ENCODE measurements at places on chromosomes 13 and 19.

DNA sequence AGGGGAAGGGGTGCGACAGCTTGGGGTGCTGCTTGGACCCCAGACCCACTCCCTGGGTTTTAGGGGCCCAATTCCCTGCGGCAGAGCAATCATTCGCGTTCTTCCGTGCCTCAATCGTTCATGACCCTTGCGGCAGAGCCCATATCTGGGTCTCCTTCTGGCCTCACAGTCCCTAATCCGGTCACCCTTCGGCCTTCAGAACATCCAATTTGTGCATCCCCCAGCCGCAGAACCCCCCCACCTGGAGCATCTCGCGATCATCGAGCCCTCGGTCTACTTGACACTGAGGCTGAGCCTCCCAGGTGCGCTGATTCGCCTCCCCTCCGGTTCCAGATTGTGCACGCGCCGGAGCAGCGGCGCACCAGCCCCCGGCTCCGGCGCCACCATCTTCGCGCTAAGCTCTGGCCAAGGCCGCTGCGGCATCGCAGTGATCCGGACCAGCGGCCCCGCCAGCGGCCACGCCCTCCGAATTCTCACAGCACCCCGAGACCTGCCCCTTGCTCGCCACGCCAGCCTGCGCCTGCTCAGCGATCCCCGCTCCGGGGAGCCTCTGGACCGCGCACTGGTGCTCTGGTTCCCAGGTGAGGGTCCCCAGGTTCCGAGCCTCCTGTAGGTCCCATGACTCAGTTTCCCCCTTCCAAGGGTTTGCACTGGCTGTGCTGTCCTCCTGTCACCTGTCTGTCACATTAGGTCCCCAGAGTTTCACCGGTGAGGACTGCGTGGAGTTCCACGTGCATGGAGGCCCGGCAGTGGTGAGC is 501 bp downstream of the GTPBP3 start:
- no peak for DNase-seq

- DNase-seq = peak; percentile 75
Measured at GRCh38 chr13:40205771-40206240, 460.6 kb downstream of the FOXO1 start.

DNA sequence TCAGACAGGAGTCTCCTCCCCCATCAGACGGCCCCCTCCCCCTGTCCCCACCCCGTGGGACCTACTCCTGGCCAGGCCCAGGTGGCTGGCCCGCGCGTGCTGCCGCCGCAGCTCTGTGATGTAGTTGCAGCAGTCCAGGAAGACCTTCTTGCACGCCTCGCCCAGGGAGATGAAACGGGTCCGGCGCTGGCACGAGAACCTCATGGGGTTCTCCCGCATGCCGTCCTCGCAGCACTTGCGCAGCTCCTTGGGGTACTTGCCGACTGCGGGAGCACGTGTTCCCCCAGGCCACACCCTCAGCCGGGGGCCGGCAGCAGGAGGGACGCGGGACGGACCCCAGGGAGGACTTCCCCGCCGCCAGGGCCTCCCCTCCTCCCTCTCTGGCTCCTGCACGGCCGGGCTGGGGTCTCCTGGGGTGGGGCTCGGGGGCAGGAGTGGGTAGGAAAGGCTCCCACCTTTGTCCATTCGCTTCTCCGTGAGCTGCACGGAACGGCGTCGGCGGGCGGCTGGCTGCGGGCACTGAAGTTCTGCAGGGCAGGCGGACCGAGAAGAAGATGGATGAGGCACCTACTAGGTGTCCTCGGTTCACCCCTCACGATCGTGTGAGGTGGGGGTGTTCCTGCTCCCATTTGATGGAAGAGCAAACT is 13.3 kb downstream of the C3 start:
- DNase-seq = no peak

- no peak for DNase-seq
Measured at GRCh38 chr19:53172889-53173288, 14.0 kb upstream of the ZNF347 start.

- DNase-seq = no peak
Measured at GRCh38 chr13:107124129-107124718, 556.3 kb upstream of the ARGLU1 start.

DNA sequence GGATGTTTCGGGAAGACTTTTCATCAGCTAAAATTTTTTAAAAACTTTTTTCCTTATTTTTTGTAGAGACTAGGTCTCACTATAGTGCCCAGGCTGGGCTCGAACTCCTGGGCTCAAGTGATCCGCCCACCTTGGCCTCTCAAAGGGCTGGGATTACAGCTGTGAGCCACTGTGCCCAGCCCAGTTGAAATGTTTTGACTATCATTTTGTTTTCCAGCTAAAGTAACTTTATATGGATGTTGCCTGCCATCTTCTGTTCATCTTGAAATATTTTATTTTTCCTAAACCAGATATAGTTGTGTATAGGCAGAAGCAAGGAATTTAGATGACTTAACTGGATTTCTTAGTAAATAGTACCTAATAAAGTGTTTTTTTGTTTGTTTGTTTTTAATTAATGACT is 7.0 kb downstream of the CAB39L start:
- no peak for DNase-seq

GRCh38 chr13:87872813-87873212 is 201.6 kb downstream of the SLITRK5 start:
- DNase-seq = no peak

DNA sequence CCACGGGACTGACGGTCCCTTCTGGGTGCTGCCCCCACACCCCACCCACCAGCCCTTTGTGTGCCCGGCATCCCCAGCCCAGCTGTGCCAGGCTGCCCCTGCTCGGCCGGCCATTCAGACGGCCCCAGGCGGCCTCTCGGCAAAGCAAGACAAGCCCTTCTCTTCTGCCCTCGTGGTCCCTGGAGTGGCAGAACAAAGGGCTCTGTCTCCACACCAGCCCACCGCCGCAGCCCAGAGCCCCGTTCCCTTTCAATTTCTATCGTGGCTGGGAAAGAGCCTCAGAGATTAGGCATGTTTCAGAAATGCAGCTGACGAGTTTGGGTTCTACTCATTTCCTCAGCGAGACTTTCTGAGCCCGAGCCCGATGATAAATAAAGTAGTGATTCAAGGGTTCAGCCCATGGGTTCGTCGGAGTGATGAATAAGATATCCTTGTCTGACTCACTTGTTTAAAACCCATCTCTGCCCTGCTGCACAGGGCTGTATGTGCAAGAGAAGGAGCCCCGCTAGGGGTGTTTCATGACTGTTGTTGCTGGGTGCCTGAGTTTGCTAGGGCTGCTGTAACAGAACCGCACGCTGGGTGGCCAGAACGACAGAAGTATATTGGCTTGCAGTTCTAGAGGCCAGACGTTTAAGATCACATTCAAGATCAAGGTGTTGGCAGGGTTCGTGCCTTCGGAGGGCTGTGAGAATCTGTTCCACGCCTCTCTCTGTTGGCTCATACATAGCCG is 4.3 kb downstream of the MYO9B start:
- DNase-seq = peak; percentile 66

DNA sequence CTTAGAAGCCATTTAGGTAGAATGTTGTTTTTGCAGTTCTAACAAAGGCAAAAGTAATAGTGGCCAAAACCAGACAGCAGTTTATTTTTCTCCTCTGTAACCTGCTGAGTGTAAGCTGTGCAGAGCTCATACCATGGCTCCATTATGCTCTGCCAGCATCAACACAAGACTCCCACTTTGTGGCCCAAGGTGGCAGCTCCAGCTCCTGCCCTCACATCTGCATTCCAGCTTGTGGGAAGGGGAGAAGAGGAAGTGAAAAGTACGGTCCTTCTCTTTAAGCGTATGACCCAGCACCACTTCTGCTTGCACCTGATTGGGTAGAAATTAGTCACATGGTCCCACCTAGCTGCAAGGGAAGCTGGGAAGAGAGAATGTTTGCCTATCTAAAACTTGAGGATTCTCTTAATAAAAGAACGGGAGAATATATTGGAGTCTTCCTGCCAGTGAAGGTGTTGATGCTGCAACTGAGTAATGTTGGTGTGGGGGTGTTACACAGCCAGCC is 19.2 kb downstream of the ADGRE1 start:
- DNase-seq = no peak

DNA sequence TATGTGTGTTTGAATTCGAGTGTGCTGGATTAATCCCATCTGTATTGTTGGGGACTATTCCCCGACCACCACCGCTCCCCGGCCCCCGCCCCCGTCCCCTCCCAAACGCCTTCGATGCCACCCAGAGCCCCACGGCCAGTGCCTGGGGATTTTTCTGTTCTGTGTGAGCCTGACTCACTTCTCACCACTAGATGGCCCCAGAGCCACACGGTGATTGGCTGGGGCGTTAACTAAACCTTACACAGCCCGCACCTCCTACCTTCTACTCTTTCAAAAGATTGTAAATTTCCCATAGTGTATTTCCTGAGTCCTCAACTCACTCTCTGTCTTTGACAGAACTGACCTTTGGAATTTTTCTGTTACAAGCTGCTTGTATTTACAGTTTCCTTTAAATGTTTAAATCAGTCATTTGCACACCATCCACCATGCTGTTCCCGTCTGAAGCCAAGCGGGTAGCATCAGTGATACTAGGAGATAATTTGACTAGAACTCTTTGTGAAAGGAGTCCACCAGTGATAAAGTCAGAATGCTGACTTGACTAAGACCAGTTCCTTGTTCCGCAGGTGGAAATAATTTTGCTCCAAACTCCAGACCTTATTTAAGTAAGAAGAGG is 61.4 kb downstream of the RFX2 start:
- peak; percentile 53 for DNase-seq

DNA sequence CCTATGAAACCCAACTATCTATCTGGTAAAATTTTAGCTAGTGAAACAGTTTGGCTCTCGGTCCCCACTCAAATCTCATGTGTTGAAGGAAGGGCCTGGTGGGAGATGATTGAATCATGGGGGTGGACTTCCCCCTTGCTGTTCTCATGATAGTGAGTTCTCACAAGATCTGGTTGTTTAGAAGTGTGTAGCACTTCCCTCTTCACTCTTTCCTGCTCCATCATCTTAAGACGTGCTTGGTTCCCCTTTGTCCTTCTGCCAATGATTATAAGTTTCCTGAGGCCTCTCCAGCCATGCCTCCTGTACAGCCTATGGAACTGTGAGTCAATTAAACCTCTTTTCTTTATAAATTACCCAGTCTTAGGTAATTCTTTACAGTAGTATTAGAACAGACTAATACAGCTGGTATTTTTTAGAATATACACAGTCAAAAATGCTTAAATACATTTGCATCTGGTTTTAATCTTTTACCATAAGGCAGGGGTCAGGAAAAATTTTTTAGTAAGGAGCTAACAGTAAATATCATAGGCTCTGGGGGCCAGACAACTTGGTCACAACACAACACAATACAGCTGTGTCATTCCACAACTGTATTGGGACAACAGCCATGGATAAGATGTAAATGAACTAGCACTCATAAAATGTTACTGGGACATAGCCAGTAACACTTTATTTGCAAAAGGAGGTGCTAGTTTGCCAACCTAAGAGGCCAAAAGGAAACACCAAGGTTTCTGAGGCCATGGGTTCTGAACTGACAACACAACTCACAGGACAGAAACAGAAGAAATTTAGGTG is 24.3 kb downstream of the DZIP1 start:
- DNase-seq = no peak

Measured in breast epithelium (tissue), 4 donors.